ENCODE measurements at places on chromosomes 12 and 14. TPM values are rescaled to one million over a fixed set of nuclear protein-coding genes. Genes with fewer than 3 reads are reported as not detected.

Gene KLHDC1
- 2.6 TPM for total RNA-seq

Gene KRT77
- total RNA-seq: not detected

Gene OLR1
- total RNA-seq: 0.11 TPM

Gene KRT81
- total RNA-seq: not detected

Gene MYH6
- total RNA-seq: 8,484 TPM

Gene GYS2
- not detected for total RNA-seq

Gene VRTN
- total RNA-seq: 0.39 TPM

Gene NAA30
- 15.6 TPM for total RNA-seq

Gene ITGB7
- total RNA-seq: 1.1 TPM

Gene TSPAN8
- total RNA-seq: not detected

Gene ACRBP
- 0.99 TPM for total RNA-seq

Gene SLC35F4
- total RNA-seq: not detected

Gene FKBP3
- total RNA-seq: 54.0 TPM

Gene SLC7A8
- 9.2 TPM for total RNA-seq

Gene IFNG-AS1
- 0.07 TPM for total RNA-seq

Gene JAG2
- total RNA-seq: 30.7 TPM

Gene PHLDA1
- total RNA-seq: 8.1 TPM

Gene APOLD1
- total RNA-seq: 2.6 TPM

Gene POC1B
- total RNA-seq: 12.8 TPM

Gene PTPRQ
- 1.2 TPM for total RNA-seq

Gene RNASE7
- not detected for total RNA-seq

Gene FIGNL2
- 14.1 TPM for total RNA-seq

Gene CLEC4C
- total RNA-seq: not detected

Gene TAS2R46
- 0.42 TPM for total RNA-seq

Gene PZP
- not detected for total RNA-seq

Gene CEP170B
- total RNA-seq: 26.5 TPM

Gene SYCP3
- not detected for total RNA-seq

All from cardiac muscle cell (in vitro differentiated cells and primary cell).